Neural cell (in vitro differentiated cells): ENCODE measurements at places on chromosomes 2 and 18. TPM values are rescaled to one million over a fixed set of nuclear protein-coding genes. Genes with fewer than 3 reads are reported as not detected.

The POTEJ gene
- polyA plus RNA-seq = 0.16 TPM in 1 of 2 replicates, not detected in the other

The KRTCAP3 gene
- polyA plus RNA-seq = 2.3 and 4.0 TPM in 2 replicates

The PTRHD1 gene
- polyA plus RNA-seq = 27.4 and 33.6 TPM in 2 replicates

The VWC2L gene
- 0.31 and 1.3 TPM in 2 replicates for polyA plus RNA-seq

The IL1R2 gene
- not detected in 2 replicates for polyA plus RNA-seq

The LAMA3 gene
- polyA plus RNA-seq = 2.2 and 3.4 TPM in 2 replicates

The C2orf80 gene
- 68.0 and 71.5 TPM in 2 replicates for polyA plus RNA-seq

The DSG2 gene
- 0.94 and 1.1 TPM in 2 replicates for polyA plus RNA-seq
